Hematopoietic multipotent progenitor cell treated with erythropoietin and hydrocortisone succinate and interleukin-3 and kit ligand, for 4 days (in vitro differentiated cells): ENCODE measurements at places on chromosomes 7 and 10.
A peak's percentile ranks its signal among the peaks of the same experiment; 100 is the strongest.

DNA sequence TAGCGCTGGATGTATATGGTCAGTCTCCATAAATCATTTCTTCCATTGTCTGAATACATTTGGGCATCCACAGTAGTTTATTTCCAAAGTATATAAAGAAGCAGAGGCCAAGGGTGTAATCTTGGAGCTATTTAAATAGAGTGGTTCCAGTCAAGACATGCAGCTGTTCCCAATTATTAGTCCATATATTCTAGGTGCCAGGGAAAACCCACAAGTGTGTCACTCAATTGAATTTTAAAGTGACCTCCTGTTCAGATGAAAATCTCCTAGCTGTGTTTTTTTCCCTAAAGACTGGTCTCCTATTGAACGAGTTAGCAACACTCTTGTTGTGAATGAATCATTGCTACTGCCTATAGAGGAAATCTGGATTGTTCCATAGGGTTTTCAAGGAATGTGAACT, 260.2 kb upstream of the BMPER start:
- DNase-seq, result no peak

- DNase-seq, result no peak
These were observed 334.3 kb downstream of the LRMDA start for GRCh38 chr10:75765789-75766096.

- no peak for DNase-seq
These were observed 10.3 kb downstream of the PI4K2A start for GRCh38 chr10:97650726-97651125.

DNA sequence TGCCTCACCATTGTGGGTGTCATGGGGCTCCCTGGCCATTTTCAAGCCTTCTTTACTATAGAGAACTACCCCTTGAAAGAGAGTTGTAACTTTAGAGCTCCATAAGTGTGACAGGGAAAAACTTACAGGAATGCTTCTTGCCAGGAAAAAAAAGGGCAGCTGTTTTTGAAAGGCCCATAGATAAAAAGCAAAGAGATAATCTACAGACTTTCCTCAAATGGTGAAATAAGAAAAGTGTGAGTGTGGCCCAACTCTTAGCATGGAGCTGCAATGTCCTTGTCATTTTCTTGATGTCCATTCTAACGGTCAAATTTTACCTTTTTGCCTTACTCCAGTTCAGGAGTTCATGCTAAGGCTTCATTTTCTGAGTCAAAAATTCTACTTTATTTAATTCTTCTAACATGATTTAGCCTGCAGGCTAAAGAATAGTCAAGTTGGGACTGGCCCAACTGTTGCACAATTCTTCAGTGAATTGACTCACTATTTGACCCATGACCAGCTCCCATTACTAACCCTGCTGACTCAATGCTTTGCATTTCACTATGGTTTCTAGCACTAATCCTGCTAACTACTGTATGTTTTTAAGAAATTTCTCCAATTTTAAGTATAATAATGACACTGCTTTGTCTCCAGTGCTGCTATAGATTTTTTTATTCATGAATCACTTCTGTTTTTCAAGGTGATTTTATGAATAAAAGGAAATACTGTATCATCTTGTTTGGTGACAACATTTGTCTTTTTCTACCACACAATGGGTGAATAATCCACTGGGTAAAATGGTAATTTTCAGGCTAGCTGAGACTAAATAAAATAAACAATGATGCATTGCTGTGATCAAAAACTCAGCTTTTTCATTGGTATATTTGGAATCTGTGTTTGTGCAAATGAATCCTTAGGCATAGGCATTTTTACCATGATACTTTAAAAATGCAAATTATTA, 41.4 kb upstream of the SGCE start:
- DNase-seq, result peak; percentile 1

GRCh38 chr10:5090551-5090950, 3.7 kb upstream of the AKR1C3 start:
- no peak for DNase-seq

DNA sequence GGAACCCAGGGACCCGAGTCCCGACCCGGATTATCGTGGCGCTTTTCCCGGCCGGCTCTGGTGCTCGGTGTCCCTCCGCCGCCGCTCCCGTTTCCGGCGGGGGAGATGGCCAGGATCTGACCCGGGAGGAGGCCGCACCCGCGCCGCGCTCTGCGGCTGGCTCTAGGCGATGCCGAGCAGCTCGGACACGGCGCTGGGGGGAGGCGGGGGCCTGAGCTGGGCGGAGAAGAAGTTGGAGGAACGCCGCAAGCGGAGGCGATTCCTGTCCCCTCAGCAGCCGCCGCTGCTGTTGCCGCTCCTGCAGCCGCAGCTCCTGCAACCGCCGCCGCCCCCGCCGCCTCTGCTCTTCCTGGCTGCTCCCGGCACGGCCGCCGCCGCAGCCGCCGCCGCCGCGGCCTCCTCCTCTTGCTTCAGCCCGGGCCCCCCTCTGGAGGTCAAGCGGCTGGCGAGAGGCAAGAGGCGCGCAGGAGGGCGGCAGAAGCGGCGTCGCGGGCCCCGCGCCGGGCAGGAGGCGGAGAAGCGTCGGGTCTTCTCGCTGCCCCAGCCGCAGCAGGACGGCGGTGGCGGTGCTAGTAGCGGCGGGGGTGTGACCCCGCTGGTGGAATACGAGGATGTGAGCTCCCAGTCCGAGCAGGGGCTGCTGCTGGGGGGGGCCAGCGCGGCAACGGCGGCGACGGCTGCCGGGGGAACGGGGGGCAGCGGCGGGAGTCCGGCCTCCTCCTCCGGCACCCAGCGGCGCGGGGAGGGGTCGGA, 593 bp downstream of the CDK13 start:
- peak; percentile 65 for DNase-seq

- DNase-seq, result no peak
These were observed 885.0 kb upstream of the LRRN3 start for GRCh38 chr7:110205899-110206298.

- peak; percentile 84 for DNase-seq
These were observed 14.5 kb downstream of the PALD1 start for GRCh38 chr10:70492786-70493659.

DNA sequence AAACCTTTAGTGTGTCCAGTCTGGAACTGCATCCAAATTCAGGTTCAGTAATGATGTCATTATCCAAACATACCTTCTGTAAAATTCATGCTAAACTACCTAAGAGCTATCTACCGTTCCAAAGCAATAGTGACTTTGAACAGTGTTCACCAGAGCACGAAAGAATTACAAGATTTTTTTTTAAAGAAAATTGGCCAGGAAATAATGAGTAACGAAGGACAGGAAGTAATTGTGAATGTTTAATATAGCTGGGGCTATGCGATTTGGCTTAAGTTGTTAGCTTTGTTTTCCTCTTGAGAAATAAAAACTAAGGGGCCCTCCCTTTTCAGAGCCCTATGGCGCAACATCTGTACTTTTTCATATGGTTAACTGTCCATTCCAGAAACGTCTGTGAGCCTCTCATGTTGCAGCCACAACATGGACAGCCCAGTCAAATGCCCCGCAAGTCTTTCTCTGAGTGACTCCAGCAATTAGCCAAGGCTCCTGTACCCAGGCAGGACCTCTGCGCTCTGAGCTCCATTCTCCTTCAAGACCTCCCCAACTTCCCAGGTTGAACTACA, 694 bp upstream of the FAS start:
- peak; percentile 75 for DNase-seq

DNA sequence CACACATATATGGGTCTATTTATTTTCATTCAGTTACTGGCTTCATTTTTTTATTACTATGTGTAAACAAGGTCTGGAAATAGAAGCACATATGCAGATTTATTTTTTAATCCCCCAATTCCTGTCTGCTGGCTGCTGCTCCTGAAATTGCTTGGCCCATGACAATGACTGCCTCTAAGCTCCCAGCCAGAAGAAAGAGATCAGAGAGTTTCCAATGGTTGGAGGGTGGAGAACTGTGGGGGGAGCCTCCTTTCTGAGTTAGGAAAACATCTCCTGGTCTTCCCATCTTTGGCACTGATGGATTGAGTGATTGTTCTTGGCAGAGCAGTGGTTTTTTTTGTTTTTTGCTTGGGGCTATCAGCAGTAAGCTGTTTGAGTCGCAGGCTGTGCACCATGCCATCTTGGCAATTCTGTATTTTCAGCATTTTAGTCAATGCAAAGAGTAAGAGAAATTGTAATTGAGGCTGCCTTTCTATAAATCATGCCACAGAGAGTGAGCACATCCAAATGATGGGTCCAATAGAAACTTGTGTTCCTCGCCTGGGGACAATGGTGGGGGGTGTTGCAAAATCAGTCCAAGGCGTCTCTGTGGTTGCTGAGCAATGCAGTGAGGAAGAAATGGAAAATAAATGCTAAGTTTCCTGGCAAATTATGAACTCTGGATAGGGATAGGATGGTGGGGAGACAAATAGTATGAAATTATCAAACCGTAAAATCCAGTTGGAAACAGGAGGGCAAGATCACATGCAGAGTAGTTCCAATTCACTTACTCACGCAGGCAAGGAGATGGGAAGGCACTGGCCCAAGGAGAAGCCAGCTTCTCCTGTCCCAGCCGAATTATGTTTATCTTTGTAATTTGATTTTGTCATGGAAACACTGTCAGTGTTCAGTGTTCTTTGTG, 382.4 kb downstream of the SORCS3 start:
- no peak for DNase-seq

GRCh38 chr10:51462076-51462779, 237.2 kb downstream of the CSTF2T start:
- DNase-seq, result no peak

GRCh38 chr10:12432402-12433189, 83.2 kb downstream of the CAMK1D start:
- no peak for DNase-seq

DNA sequence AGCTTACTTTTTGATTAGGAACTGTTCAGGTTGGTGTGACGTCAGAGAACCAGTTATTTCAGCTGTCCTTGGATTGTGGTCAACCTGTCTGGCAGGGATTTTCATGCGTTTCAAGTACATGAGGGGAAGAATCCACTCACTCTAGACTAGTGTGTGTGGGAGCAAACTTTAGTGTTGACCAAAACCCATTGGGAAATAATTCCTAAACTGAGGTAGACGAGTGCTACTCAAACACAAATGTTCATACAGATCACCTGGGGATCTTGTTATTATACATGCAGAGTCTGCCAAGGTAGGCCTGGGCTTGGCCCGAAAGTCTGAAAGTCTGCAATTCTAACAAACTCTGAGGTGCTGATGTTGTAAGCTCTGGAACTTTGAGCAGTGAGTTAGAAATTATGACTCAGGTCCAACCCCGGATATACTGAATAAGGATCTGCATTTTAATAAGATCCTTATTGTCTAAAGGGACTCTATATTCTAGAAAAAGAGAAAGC, 111.1 kb upstream of the CREB5 start:
- DNase-seq, result no peak

DNA sequence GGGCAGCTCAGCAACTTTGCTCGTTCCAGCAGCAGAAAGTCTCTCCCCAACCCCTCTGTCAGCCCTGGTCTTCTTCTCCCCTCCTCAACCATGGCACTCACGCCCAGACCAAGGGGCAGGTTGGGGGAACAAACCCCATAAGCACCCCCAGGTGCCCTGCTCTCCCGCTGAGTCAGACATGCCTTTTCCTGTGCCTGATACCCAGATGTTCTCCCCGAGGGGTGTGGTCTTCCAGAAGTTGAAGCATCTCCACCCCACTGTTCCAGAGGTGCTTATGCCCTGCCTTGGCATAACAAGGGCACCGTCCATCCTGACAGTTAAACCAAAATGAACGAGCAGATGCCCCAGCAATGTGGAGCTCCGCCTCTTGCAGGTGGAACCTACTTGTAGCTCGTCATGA, 67.1 kb downstream of the C10orf143 start:
- no peak for DNase-seq

DNA sequence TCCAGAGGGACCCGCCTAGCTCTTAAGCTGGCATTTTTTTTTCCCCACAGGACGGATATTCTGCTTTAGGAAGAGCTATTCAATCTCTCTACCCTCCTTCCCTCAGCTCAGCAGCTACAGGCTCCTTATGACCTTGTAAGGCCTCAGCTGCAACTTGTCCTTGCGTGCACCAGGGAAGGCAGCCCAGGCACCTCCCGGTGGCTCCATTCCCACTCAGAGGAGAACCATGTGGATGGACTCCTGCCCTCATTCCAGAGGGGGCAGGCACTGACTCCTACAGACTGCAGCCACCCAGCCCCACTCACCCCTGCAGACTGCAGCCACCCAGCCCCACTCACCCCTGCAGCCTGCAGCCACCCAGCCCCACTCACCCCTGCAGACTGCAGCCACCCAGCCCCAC, 73.7 kb downstream of the ITIH5 start:
- DNase-seq, result no peak

DNA sequence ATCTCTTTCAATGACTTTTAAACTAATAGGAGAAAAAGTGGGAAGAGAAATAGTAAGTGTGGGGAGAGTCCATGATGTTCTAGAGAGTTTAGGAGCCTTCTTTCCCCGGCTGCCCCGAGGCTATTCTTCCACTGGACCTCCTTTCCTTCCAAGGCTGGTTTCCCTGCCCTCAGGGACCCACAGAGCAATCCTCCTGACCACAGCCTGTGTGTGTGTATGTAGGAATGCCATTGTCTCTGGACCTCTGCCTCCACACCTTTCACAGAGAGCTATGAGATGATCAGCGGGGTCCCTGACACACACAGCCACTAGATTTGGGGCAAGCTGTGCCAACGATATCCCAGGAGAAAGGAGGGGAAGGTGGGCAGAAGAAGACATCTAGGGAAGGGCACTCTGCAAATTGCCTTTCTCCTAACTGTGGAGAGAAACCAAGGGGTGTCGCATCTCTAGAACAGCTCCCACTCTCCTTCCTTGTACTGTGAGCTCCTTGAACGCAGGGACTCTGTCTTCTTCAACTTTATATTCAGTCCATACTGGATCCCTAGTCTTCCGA, 13.3 kb upstream of the CHCHD3 start:
- no peak for DNase-seq

DNA sequence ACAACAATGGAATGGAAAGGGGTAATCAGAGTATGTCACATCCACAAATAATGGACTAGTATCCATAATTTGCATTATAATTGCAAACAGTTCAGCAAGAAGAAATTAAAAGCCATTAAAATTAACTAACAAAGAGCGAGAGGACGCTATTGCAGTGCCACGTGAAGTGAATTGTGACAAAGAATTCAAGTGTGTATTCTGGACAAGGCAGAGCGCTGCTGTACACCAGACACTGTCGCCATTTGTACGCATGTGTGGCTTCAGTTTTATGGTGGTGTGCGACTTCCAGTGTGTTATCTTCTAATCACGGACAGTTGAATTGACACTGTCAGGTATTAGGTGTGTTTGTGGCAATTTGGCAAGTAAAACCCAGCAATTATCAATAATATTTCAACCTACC, 11.3 kb downstream of the CYP3A5 start:
- no peak for DNase-seq

- DNase-seq, result no peak
These were observed 47.7 kb upstream of the MKRN1 start for GRCh38 chr7:140526787-140527664.
